ENCODE measurements at places on chromosomes 16 and 17. TPM values are rescaled to one million over a fixed set of nuclear protein-coding genes. Genes with fewer than 3 reads are reported as not detected.

GRCh38 chr16:2586901-2587480 lies 49.2 kb downstream of the PDPK1 start:
- H3K4me1 ChIP-seq, result no peaks in the 10 kb centered on the region
- no peaks in the 10 kb centered on the region for H3K36me3 ChIP-seq
- H3K27me3 ChIP-seq, result no peaks in the 10 kb centered on the region
- no peak overlapping the region for H3K4me3 ChIP-seq
- H3K27ac ChIP-seq, result no peak overlapping the region
- no peak for DNase-seq

DNA sequence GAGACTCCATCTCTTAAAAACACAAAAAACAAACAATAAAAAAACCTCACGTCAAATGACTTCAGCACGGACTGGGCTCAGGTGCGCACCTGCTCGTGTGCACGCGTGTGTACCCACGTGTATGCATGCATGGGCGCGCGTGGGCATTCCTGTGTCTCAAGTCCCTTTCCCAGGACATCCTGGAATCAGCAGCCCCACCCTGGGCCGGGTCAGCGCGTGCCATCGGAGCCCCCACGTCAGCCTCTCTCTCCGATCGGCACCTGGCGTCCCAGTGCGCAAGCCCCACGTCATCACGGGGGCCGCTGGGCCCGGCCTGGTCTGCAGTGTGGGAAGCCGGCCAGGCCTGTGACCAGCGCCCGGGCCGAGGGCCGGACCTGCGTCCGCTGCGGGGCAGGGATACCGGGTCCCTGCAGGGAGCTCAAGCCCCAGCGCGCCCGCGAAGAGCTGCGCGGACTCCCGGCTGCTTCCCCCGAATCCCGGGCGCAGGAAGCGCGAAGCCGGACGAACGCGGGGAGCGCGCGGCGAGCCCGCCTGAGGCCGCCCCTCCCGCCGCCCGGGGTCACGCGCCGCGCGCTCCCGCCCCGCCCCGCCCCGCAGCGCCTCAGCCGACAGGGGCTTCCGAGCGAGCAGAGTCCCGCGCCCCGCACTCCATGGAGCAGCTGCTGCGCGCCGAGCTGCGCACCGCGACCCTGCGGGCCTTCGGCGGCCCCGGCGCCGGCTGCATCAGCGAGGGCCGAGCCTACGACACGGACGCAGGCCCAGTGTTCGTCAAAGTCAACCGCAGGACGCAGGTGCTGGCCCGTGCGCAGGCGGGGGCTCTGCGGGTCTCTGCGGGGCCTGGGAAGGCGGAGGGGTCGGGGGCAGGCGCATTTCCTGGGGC lies at the start of gene FN3K:
Gene FN3K, plus strand, starts transcription at position 629 of the 880 bp plus-strand sequence. Its CDS starts 22 bp downstream, at position 651.
- peaks cover 9% of the 10 kb centered on the region for H3K4me1 ChIP-seq
- H3K27ac ChIP-seq, result peak within 1 kb of the TSS; percentile 69
- no peaks in the 10 kb centered on the region for H3K27me3 ChIP-seq
- H3K4me3 ChIP-seq, result peak within 1 kb of the TSS; percentile 70

GRCh38 chr17:56815711-56816110 lies 18.0 kb downstream of the C17orf67 start:
- no peak overlapping the region for H3K4me3 ChIP-seq
- H3K4me1 ChIP-seq, result peaks cover 4% of the 10 kb centered on the region
- H3K36me3 ChIP-seq, result no peaks in the 10 kb centered on the region

TMEM88 gene
- total RNA-seq, result 17.6 TPM

ABI3 gene
- 18.3 TPM for total RNA-seq

Data from kidney (tissue), 22 donors.